Fibroblast of skin of back (primary cell): ENCODE measurements at places on chromosomes 7 and 10.

DNA sequence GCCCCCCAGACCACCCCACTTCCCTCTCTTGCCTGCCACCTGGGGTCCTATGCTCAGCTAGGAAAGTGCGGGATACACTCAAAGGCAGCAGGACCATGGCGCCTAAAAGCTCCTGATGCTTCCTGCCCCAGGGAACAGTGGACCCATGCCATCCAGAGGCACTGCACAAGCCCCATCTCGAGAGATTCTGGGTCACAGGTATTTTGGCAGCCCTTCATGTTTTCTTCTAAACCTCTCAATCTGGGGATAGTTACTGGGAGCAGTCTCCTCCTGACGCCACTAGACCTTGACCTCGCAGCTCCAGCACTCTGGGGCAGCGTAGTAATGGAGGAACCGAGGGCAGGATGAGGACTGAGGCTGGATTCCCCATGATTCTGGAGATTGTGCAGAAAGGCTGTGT, 107.1 kb downstream of the GRK5 start:
- DNase-seq: no peak

- peak; percentile 43 for DNase-seq
Observed at GRCh38 chr10:89295597-89295996, 6.2 kb upstream of the IFIT2 start.

- DNase-seq: no peak
Observed at GRCh38 chr7:37952240-37952639, 31.8 kb downstream of the EPDR1 start.

DNA sequence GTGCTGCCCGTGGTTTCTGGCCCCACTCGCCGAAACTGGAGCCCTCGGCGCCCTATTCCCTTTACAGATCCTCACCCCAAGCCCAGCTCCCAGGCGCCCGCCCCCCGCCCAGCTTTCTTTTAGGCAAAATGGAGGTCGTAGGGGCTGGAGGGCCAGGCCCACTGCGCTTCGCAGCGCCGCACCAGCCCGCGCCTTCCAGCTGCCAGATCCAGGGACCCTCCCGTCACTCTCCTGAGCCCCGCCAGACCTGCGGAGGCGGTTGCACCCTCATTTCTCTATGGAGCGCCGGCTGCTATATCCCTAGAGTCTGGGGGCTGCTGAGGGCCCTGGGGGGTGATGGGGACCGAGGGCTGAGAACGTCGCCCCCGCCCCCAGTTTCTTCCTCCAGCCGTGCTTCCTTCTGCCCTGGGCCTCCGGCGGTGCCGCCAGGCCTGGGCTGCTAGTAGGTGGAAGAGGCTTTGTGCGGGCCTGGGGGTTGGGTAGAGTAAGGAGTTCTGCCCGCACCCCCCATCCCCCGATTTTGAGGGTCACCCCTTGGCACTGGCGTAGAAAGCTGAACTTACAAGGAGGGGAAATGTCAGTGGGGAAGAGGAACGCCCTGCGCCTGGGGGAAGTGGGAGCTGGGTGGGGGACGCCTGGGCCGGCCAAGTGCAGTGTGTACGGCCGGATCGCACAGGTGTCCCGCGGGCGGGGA, 1.0 kb downstream of the GNB2 start:
- no peak for DNase-seq

DNA sequence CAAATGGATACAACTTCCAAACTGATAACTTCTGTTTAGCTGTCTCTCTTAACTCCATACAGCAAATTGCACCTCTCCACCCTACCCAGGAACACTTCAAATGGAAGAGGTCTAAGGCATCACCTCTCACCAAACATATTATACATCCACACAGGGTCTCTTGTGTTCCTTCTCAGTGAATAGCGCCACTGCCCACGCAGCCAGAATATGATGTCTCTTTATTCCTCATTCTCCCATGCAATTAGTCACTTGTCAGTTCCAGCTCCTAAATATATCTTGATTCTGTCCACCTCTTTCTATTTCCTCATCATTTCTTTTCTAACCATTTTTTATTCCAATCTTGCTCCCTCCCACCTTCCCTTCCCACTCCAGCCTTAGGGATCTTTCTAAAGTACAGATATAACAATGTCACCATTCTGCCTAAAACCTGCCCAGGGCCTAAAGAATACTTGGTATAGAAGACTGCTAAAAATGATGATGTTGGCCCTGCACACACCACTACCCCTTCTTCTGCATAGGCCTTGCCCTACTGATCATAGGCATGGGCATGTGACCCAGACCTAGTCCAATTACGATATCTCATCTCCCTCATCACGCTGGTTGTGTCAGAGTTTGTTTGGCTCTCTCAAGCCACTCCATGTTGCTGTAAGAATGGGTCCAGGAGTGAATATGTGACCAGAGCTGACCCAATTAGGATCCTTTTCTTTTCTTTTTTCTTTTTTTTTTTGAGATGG, 5.7 kb upstream of the TSPAN14 start:
- no peak for DNase-seq

DNA sequence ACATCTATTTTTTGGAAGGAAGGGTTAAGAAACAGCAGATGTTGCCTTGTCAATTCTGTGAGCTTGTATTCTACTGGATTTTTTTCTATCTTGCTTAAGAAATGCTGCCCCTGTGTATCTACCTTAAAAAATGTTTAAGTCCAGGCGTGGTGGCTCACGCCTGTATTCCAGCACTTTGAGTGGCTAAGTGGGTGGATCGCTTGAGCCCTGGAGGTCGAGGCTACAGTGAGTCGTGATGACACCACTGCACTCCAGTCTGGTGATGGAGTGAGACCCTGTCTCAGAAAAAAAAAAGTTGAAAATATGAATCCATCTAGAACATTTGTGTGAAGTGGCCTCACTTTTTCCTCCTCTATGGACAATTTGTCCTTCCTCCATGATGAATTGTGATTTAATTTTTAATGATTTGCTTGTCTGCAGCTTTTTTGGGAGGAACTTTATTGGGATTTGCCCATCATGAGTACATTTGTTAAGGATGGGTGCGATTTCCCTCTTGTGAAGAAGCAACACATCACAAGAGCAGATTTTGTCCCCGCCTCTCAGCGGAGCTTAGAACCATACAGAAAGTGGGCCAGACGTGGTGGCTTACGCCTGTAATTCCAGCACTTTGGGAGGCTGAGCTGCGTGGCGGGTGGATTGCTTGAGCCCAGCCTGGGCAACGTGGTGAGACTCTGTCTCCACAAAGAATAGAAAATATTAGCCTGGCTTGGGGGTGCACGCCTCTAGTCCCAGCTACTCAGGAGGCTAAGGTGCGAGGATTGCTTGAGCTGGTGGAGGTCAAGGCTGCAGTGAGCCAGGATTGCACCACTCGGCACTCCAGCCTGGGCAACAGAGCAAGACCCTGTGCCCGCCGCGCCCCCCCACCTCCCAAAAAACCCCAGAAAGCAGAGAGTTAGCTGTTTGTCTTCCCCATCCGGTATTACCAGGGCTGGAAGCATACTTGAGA, 57.7 kb downstream of the DNAJB6 start:
- DNase-seq: peak; percentile 68

- peak; percentile 83 for DNase-seq
Observed at GRCh38 chr10:43965033-43965917, 316.6 kb upstream of the ZNF32 start.

GRCh38 chr10:29163746-29164145, 125.1 kb upstream of the LYZL1 start:
- peak; percentile 86 for DNase-seq

- DNase-seq: peak; percentile 25
Observed at GRCh38 chr7:105141068-105141467, 127.1 kb downstream of the KMT2E start.
